Ascending aorta (tissue), 2 donors: ENCODE measurements at places on chromosomes 13 and 19. TPM values are rescaled to one million over a fixed set of nuclear protein-coding genes. Genes with fewer than 3 reads are reported as not detected.

Gene GTPBP3
- 256 TPM for total RNA-seq

Gene CERS1
- not detected for total RNA-seq

Gene ZNF221
- total RNA-seq = 2.6 TPM

Gene ACTMAP
- 8.3 TPM for total RNA-seq

Gene C19orf38
- not detected for total RNA-seq

Gene ZNF418
- 0.21 TPM for total RNA-seq

Gene TMEM255B
- 4.7 TPM for total RNA-seq

Gene CD37
- total RNA-seq = 15.6 TPM

Gene FGF21
- total RNA-seq = not detected

Gene WDR83
- total RNA-seq = 12.0 TPM

Gene TUBB4A
- 0.75 TPM for total RNA-seq

Gene SIGLECL1
- total RNA-seq = not detected

Gene ATP4A
- total RNA-seq = not detected

Gene SLC7A9
- not detected for total RNA-seq

Gene C13orf42
- not detected for total RNA-seq

Gene ZNF728
- 7.0 TPM for total RNA-seq

Gene TECR
- total RNA-seq = 88.7 TPM

Gene DZIP1
- total RNA-seq = 12.7 TPM

Gene KLK15
- not detected for total RNA-seq

Gene C5AR2
- 18.3 TPM for total RNA-seq

Gene ACP7
- total RNA-seq = not detected

Gene TEX30
- total RNA-seq = 1.4 TPM

Gene ZNF723
- not detected for total RNA-seq

Gene METTL21C
- total RNA-seq = not detected

Gene VSTM2B
- not detected for total RNA-seq

Gene GPR18
- total RNA-seq = not detected

Gene ZNF527
- total RNA-seq = 0.32 TPM

Gene ELANE
- not detected for total RNA-seq

Gene ZNF491
- total RNA-seq = not detected

Gene OR7C1
- not detected for total RNA-seq

Gene KIR2DL4
- not detected for total RNA-seq

Gene MRPS12
- 9.9 TPM for total RNA-seq

Gene SLC46A3
- 2.8 TPM for total RNA-seq

Gene TEAD2
- 51.4 TPM for total RNA-seq

Gene AMER2
- not detected for total RNA-seq

Gene PSG5
- not detected for total RNA-seq

Gene NCLN
- 118 TPM for total RNA-seq

Gene SLC25A41
- total RNA-seq = not detected

Gene DGKH
- 16.0 TPM for total RNA-seq
